ENCODE measurements at places on chromosomes 12 and 14. TPM values are rescaled to one million over a fixed set of nuclear protein-coding genes. Genes with fewer than 3 reads are reported as not detected.

The RPS6KL1 gene
- total RNA-seq, result 27.5 TPM

The LALBA gene
- not detected for total RNA-seq

The LRRC43 gene
- total RNA-seq, result 0.13 TPM

The CIPC gene
- total RNA-seq, result 101 TPM

DNA sequence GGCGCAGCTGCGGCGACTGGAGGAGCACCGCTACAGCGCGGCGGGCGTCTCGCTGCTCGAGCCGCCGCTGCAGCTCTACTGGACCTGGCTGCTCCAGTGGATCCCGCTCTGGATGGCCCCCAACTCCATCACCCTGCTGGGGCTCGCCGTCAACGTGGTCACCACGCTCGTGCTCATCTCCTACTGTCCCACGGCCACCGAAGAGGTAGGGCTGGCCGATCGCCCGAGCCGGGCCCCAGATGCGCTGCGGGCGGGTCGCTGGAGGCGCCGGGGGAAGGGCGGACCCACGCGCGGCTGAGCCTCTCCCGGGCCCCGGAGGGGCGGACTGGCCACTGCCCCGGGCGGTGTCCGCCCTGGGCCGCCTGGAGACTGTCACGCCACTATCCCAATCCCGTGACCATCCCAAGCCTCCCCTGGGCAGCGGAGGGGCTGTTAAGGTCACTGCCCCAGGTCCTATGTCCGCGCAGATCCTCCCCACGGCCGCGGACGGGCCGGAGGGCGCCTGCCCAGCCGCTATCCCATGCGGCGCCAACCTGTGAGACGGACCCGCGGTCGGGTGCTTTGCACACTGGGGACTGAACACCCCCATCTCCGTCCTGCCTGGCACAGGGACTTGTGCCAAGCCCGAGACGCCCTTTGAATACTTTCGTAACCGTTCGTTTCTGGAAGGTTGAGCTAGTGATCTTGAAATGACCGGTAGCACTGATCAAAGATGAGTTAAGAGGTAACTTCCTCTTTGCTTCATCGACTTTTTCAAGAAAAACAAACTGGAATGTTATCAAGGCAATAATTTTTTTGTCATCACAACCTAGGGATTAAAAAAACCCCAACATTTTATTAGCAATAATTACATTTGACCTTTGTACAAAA, 725 bp downstream of the CHPT1 start:
- DNase-seq, result peak; percentile 70

DNA sequence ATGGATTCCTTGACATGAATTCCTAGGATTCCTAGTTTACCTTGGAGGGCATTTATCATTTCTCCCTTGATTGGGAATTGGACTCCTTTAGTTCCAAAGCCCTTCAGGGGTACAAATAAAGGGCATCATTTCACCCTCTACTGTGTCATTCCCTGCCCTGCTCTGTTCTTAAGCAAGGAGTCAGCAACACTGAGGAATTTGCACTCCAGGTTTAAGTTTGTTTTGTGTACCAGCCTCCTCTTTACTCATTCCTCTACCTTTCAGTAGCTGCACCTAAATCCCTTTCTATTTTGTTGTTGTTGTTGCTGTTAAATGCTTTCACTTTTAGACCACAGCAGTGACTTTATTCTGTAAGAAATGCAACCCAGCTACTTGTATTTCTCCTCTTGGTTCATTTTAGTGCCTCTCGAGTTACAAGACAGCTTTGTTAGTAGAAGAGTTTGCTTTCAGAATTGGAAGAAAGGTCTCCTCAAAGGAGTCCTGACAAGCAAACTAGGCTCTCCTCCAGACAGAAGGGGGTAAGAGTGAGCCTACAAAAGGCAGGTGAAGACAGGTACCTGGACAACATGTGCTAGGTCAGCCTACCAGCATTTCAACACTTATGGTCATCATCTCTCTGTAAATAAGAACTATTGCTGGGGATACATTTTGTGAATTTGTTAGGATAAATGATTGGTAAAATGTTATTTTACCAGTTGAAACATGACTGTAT, 90.0 kb downstream of the RMST start:
- no peak for DNase-seq

DNA sequence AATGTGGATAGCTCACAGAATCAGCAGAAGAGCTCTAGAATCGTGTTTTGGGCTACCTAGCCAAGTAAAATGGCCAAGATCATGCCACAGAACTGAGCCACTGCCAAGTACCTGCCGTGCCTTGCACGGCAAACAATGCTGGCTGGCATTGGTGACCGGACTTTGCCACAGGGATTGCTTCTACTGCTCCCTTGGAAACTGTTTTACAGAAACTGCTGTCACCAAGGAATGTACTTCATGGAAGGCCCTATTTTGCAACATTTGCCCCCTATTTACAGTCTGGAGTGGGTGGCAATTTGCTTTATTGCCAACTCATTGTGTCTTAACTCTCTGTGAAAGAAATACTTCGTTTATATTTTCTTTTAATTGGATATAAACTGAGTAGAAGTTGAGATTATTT, 49.0 kb downstream of the BORCS5 start:
- no peak for DNase-seq

DNA sequence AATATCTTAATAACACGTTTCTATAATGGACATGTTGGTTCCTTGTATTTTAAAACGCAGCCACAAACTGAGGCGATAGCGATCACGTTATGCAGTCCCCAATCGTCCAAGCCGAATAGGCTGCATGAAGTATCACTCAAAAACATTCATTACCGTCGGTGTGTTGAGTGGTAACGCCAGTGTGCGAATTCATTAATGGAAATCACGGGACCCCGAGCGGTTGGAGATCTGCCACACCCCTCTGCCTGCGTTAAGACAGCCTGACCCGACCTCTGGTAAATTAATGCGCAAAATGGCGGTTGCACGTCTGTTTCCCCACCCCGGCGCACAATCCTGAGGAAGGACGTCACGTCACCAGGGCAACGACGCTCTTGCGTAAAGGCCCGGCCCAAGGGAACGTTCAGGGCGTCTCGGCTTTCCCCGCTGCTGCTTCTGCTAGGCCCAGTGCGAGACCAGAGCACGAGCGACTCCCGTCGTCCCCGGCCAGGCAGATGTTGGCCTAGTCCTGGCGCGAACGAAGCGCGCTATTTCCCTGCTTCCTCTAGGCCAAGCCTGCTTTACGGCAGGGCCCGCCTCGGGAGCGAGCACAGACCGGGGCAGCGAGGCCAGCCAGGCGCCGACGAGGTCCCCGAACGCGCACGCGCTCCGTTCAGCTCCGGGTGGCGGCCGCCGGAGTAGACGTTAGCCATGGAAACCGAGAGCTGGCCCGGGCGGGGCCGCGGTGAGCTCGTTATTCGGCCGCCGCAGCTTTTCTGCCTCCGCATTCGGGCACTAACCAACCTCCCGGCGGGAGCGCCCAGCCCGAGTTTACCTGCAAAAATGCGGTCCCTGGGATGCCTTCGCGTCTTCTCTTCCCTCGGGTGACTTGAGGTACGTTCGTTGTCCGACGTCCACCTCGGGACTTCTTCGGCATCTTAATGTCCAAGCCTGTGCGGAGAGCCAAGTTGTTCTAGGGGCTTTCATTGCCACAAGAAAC, at the start of gene PCNX4:
TSS of gene PCNX4 (plus strand) at position 374 of the 976 bp plus-strand sequence. CDS start 15,716 bp downstream, outside the sequence.
- DNase-seq, result peak; percentile 99

DNA sequence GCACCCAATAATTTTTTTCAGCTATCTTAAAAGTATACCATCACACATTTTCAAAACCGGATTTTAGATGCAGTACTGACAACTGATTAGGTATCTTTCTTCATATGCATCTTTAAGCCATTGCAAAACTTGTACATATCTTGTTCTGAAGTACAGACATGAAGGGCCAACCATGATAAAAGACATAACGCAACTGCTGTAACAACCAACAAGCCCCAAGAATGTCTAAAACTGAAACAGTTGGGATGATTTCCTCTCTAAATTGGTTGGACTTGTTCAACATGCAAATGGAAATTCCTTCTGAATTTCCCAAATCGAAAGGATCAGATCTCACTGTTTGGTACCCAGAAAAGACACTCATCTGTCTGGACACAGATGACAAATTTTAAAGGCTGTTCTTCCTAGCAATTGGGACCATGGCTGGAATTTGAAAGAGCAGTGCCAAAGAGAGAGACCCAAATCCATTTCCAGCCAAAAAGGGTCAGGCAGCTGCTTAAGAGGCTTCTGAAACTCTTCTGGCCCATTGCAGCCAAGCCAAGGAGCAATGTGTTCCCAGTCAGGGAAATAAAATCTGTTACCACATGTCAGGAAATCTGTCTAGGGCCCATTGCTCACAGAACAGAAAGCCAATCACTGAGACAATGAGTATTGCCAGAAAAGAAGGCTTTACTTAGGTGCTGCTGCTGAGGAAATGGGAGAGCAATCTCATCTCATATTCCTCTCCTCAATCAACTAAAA, 1122.4 kb upstream of the USP15 start:
- no peak for DNase-seq

DNA sequence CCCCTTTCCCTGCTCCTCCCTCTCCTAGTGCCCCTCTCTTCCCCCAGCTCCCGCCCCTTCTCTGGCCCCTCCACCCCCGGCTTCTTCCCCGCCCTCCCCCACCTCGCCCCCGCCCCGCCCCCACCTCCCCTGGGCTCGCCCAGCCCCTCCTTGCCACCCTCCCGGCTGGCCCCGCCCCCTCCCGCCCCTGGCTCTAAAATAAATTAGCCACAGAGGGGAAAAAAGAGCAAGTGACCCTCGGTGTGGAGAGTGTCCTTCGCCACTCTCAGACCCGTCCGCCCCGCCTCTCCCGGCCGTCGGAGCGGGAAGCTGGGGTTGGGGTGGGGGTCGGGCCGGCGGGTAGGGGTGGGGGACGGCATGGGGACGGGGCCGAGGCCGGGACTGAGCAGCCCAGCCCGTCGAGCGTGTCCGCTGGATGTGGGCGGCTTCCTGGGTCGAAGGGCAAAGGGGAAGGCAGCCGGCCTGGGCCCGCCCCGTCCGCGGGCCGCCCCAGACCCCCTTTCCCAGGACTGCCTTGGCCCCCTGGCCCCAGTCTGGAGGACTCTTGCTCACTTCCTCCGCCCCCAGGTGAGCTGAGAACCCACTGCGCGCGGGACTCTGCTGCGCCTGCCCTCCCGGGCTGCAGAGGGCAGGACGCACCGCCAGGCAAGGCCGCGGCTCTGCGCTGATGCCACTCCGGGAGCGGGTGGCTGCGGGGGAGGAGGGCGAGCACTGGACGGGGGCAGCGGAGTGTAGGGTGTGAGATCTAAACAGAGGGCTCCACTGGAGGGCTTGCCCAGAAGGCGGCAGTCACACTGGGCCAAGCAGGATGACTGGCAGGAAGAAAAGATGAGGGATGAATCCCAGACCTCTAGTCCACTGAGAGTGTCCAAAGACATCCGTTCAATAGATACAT, 570 bp upstream of the FIGNL2 start:
- DNase-seq, result no peak

DNA sequence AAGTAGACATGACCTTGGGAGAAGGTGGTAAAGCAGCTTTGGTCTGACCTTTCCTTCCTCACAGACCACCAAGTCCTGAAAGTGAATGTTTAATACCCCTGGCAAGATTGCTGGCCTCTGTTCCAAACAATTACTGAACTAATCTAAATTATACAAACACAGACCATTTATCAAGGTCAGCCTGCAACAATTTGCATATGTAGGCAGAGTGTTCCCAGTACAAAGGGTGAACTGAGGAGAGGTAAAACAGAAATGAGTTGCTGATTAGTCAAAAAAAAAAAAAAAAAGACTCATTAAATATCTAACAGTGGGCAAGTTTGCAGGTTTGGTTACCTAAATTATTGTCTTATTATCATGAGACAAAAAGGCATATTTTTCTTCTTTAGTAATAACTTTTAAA, 506.5 kb downstream of the TMEM117 start:
- no peak for DNase-seq

- no peak for DNase-seq
These were observed 94.5 kb downstream of the MYRFL start for GRCh38 chr12:69919495-69919894.

DNA sequence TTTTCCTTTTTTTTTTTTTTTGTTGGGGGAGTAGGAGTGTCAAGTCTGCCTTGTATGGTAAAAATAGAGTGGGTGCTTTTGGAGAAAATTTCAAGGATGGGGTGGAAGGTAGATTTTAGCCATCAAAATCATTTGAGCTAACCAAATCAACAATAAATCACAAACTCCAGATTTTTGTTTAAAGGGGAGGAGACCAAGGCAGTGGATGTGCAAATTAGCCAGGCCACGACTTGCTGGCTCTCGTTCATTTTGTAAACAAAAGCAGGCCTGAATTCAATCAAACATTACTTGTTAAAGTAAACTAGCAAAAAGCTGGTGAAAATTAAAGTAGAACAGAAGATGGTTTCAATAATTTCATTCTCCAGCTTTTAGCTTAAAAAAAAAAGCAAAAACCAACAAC, 387.2 kb downstream of the BMP4 start:
- no peak for DNase-seq

DNA sequence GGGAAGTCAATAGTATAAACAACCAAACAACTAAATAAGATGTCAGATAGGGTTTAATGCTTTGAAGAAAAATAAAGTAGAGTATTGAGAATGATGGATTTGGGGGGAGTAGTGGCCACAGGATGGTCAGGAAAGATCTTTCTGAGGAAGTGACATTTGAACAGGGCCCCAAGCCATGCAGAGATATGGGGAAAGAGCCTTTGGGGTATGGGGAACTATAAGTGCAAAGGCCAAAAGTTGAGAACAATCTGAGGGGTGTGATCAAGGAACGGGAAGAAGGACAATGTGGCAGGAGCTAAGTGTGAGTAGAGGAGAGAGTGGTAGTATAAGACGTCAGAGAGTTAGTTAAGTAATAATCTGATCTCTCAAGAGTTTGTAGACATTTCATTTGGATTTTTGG, 1.3 kb downstream of the MRPS35 start:
- DNase-seq, result no peak

- no peak for DNase-seq
These were observed 286.9 kb downstream of the TMTC2 start for GRCh38 chr12:82973592-82973991.
